ENCODE measurements at places on chromosomes 7 and 10.
A peak's percentile ranks its signal among the peaks of the same experiment; 100 is the strongest.

- peak; percentile 85 for DNase-seq
Observed at GRCh38 chr10:78218798-78219490, 185.3 kb downstream of the RPS24 start.

- DNase-seq: no peak
Observed at GRCh38 chr10:115049960-115050359, 43.2 kb upstream of the ATRNL1 start.

DNA sequence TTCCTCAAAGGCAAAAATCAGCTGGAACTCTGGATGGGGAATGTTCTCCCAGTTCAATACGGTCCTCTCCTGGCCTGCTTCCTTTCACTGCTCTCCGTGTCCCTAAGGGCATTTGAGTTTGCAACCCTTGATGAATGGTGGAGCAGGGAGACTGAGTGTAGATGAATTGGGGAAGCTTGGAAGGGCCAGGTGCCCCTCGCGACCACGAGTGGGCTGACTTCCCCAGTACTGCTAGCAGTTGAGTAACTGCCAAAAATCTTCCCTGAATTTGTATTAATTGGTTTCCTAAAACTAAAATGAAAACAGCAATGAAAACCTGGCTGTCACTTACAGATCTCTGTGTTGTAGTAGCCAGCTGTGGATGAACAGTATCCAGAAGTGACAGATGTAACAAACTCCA, 13.6 kb downstream of the IRF5 start:
- no peak for DNase-seq

DNA sequence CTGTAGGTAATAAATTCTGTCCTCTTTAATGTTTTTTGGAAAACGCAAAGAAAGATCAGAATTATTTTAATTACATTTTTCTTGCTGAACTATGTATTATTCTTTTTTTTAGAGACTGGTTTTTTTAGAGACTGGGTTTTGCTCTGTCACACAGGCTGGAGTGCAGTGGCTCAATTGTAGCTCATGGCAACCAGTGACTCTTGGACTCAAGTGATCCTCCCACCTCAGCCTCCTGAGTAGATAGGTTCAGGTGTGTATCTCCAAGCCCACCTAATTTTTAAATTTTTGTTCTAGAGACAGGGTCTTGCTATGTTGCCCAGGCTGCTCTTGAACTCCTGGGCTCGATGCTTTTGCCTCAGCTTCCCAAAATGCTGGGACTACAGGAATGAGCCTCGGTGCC, 5.3 kb upstream of the DENND10 start:
- DNase-seq: no peak

DNA sequence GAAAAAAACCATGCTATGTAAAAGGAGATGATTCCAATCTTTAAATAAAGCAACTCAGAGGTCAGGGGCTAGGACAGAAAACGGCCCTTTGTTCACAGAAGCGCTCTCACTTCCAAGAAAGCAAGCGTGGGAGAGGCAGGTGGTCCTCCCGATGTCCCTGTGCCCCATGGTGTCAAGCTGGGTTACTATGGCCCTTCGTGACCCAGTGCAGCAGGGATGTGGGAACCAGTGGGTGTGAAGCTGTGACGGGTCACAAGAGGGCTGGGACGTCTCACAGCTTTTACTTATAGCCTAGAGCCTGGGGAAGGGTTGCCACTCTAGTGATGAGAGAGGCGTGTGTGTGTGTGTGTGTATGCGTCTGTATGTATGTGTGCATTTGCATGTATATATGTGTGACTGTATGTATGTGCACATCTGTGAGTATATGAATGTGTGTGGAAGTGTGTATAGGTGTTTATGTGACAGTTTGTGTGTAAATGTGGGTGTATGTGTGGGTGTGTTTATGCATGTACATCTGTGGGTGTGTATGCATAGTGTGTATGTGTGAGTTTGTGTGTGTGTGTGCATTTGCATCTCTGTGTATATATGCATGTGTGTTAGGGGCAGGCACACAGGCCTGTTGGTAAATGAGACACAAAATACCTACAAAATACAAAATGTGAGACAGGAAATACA, 25.2 kb downstream of the HTRA1 start:
- no peak for DNase-seq

DNA sequence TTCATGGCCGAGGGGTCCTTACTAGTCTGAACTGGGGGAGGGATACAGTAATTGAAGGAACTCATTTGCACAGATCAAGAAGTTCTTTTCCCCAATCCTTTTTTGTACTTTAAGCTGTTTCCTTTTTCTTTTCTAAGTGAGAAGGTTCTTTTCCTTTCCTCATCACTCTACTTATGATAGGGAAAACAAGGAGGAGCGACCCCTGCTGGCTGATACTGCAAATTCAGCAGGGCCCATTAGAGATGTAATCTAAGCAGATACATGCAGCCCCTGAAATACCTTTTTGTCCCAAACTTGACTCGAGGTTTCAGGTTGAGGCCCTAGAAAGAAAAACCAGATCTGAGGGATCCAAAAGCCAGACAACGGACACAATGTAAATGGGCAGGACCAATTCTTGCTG, 305.5 kb downstream of the DNAJB9 start:
- no peak for DNase-seq

Measured in NCI-H748 treated with DMSO at 0.1 percent for 48 hours (cell line).